ENCODE measurements at places on chromosomes 7 and 10.

DNA sequence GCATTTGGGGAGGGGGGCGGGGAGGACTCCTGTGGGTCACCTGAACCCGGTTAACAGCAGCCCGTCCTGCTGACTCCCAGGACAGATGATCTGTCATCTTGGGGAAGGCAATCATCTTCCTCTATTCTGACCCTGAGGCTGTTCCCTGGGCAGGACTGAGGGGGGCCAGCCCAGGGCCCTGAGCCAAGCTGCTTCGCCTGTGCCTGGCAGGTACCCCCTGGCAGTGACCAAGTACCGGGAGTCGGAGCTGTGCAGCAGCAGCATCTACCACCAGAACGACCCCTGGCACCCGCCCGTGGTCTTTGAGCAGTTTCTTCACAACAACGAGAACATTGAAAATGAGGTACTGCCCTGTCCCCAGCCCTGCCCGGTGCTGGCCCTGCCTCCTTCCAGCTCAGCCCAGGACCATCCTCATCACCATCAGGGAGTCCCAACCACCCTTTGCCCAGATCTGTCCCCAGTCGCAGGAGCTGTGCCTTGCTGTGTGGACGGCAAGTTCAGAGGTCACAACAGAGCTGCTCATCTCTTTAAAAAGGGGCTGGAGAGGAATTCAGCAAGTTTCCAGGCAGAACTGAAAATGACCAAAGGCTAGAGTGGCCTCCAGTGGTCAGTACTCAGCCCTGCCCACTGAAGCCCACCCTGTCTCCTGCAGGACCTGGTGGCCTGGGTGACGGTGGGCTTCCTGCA lies 8.1 kb downstream of the AOC1 start:
- DNase-seq: no peak

DNA sequence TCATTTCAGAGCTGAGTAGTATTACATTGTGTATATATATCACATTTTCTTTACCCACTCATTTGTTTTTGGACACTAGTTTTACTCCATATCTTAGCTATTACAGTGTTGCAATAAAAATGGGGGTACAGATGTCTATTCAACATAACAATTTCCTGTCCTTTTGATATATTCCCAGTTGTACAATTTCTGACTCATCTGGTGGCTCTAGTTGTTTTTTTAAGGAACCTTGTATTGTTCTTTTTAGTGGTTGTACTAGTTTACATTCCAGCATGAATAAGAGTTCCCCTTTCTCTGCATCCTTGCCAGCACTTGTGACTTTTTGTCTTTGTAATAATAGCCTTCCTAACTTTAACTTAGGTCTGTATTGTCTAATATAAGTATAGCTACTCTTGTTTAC lies 739.9 kb downstream of the XPNPEP1 start:
- no peak for DNase-seq

DNA sequence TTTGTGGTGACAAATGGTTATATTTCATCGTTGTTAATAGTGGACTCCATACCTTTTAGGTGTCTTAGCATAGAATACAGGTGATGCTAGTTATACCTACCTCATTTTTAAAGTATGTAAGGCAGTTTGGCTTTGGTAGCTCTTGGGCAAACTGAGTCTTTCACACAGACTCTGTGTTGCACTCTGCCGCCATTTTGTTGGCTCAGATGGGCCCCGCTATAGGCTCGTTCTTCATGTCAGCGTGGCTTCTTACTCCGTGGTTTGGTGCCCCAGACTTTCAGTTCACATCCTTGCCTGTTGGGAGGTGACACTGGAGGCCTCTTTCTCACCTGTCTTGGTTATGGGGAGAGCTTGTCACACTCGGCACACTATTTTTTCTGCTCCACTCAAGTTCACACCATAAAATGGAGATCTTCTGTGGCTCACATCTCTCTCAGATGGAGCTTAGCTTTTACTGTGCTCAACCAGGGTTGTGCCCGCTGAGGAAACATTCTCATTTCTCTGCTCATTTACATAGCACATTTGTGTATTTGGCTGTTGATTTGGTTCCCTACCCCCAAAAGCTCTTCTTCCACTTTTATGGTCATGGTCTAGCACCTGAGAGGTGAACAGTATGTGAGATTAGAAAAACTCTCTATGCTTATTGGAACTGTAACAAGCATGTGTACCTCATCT lies 178.5 kb downstream of the ARID5B start:
- no peak for DNase-seq

DNA sequence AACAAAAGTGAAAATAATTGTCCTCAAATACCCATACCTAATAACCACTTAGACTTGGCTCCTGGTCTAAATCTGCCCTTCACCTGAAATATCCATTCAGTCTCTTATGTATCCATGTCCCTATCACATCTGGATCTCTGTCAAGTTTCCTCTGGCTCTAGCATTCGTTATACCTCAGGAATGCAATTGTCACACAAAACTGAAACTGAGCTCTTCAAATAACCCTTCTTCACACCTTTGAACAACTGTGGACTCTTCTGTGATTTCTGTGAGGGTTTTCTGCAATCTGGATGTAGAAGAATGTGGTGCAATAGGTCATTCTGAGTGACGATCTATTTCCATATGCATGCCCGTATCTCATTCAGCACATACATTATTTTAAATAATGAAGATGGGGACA lies 53.5 kb upstream of the FGL2 start:
- no peak for DNase-seq

GRCh38 chr10:4498711-4499251 lies 327.2 kb upstream of the AKR1E2 start:
- DNase-seq: no peak

- DNase-seq: no peak
Observed at GRCh38 chr10:125392609-125393008, 232.2 kb upstream of the CTBP2 start.

- no peak for DNase-seq
Observed at GRCh38 chr10:131778842-131779241, 122.0 kb upstream of the PPP2R2D start.

- no peak for DNase-seq
Observed at GRCh38 chr7:7408001-7408770, 127.5 kb downstream of the COL28A1 start.

DNA sequence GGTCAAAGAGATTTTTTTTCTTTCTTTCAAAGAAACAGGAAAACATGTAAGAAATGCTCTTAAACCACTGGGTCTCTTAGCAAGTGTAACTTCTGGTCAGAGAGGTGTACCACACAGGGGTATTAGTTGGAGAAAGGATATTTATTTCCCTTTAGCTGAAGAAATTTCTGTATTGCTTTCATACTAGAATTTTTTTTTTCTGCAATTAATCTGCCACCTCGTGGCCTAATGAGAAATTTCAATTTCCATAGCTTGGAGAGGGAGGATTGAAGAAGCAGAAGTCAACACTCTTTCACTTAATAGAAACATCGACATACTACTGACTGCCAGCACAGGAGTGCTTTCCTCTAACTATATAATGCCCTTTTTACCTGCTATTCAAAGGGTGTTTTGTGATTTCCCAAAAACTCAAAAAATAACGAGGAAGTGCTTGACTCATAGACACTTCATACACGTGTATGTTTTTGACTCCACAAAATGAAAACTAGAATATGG lies 177.6 kb upstream of the NAMPT start:
- peak; percentile 75 for DNase-seq

DNA sequence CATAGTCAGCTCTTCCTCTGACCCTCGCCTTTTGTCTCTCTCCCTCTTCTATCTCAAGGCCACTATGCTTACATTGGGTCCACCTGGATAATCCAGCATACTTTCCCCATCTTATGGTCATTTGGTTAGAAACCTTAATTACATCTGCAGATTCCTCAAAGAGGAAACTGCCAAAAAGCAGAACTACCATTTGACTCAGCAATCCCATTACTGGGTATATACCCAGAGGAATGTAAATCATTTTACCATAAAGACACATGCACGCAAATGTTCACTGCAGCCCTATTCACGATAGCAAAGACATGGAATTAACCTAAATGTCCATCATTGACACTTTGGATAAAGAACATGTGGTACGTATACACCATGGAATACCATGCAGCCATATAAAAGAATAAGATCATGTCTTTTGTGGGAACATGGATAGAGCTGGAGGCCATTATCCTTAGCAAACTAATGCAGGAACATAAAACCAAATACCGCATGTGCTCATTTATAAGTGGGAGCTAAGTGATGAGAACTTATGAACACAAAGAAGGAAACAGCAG lies 114.8 kb upstream of the NPY start:
- no peak for DNase-seq

GRCh38 chr7:5231116-5231515 lies 41.1 kb downstream of the WIPI2 start:
- DNase-seq: no peak

GRCh38 chr7:151572136-151572535 lies 52.4 kb upstream of the RHEB start:
- no peak for DNase-seq

DNA sequence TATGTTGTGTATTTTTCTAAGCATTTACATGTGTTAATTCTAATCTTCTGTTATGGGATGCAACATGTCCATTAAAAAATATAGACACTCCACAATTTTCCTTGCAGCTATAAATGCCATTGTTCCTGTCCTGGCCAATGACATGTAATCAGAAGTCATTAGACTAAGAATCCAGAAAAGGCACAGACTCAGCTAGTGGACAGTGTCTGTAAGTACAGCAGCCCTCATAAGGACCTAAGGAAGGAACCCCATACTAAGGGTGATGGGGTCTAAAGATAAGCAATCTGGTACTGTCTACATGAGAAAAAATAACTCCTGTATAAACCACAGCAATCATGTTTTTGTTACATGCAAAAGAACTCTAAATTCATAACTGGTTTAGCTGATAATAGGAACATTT lies 115.9 kb downstream of the GPR85 start:
- no peak for DNase-seq

DNA sequence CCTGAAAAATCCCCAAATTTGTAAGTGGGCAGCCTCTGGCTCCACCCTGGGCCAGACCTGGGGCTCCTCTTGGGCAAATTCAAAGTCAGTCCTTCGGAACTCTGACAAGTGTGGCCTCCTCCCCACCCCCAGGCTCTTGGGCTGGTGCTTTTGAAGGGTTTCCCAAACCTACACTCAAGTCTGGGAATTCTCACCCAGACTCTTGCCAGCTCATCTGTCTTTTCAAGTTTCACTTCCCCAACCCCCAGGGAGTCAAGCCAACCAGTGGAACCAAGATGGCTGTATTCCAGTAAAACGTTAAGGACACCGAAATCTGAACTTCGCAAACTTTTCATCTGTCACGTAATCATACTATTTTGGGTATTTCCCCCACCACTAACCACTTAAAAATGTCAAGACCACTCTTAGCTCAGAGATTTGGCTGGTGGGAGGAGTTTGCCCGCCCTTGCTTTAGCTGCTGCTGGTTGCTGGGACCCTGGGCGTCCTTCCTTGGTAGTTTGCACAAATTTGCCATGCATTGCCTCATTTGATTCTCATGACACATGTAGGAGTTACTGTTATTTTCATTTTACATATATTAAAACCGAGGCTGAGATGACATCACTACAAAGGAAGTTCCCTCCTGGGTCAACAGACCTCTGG lies 1.7 kb upstream of the MYO1G start:
- peak; percentile 90 for DNase-seq

DNA sequence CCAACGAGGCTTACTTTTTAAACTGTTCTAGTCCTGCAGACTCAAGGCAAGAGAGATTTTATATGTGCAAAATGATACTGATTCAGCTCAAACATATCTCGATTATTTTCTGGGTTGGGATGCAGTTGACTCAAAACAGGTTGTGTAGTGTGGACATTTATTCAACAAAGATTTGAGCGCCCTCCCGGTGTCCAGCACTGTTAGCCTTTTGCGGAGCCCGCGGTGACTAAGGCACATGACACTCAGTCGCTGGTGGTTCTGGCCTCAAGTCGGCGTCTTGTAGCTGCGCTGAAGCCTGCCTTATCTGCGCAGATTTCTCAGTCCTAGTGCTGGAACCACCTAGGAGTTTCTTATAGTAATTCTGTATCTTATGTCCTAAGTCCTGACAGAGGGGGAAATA lies 938 bp upstream of the CADPS2 start:
- peak; percentile 2 for DNase-seq

DNA sequence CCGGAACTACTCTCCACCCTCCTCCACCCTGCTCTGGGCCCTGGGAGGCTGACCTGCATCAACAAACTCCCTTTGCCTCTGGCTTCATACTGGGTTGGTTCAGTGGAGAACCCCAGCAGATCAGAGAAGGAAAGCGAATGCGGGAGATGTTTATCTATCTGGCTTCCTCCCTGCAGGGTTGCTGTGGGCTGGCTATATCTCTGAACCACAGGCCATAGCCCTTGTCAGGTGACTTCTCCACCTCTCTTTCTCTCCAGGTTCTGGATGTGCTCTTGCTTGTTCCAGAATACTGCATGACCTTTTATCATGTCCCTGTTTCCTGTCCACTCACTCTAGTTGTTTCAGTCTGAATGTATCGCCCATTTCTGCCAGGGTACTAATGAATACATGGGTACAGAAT lies 51.7 kb upstream of the IFRD1 start:
- DNase-seq: no peak

- no peak for DNase-seq
Observed at GRCh38 chr10:972763-973162, 15.5 kb upstream of the GTPBP4 start.

DNA sequence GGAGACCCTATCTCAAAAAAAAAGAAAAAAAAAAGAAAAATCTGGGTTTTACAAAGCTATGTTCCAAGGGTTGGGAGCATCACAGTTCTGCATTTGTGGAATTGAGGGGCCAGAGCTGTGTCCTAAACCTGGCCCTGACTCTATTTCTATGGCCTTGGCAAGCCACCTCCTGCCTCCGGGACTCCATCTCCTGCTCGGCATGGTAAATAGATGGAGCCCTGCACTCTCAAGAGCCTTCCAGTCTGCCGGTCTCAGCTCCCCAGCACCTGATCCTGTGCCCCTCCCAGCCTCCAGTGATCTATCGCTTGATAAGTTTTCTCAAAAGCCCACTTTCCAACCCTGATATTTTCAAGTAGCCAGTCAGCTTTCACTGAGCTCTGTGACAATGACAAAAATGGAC lies 43.0 kb downstream of the KCNH2 start:
- no peak for DNase-seq

GRCh38 chr7:129066290-129067131 lies 11.6 kb upstream of the TNPO3 start:
- DNase-seq: peak; percentile 55

- no peak for DNase-seq
Observed at GRCh38 chr7:114711241-114711640, 210.7 kb upstream of the MDFIC start.

DNA sequence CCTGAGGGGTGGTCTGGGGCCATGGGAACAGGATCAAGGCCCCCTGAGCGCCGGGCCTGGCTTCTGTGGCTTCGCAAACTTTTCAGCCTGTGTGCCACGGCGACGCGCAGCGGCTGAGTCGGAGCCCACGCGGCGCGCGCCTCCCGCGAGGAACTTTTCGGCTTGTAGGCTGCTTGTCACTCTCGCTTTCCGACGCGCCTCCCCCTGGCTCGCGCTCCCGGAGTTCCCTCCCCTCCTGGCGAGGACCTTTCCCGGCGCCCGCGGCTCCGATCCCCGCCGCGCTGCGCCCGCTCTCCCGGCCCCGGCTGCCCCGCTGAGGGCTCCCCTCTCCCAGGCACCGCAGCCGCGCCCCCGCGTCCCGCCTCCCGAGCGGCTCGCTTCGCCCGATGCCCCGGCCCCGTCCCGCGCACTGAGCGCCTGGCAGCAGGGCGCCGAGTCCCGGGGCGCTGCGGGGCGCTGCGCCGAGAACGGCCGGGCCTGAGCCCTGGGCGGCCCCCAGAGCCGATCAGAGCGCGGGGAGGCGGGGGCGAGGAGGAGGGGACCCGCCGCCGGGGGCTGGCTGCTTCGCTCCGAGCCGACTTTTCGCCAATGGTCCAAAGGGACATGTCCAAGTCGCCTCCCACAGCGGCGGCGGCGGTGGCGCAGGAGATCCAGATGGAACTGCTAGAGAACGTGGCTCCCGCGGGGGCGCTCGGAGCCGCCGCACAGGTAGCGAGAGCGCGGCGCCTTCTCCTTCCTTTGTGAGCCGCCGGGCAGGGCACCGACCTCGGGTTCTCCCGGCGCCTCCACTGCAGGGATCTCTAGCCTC lies at the start of gene CACNB2:
TSS of gene CACNB2 (plus strand) at position 276 of the 808 bp plus-strand sequence.
- peak; percentile 28 for DNase-seq
